ENCODE measurements at places on chromosomes 12 and 14. TPM values are rescaled to one million over a fixed set of nuclear protein-coding genes. Genes with fewer than 3 reads are reported as not detected.

The NR4A1 gene
- 9.3 TPM for polyA plus RNA-seq

The MTHFD1 gene
- 74.7 TPM for polyA plus RNA-seq

The KCNJ8 gene
- not detected for polyA plus RNA-seq

The GPR84 gene
- polyA plus RNA-seq: not detected

The SERPINA10 gene
- polyA plus RNA-seq: not detected
